ENCODE measurements at places on chromosomes 6 and 20.

GRCh38 chr6:151118461-151119123 is 121.2 kb upstream of the AKAP12 start:
- no peak for DNase-seq

GRCh38 chr6:106060167-106060566 is 26.0 kb upstream of the PRDM1 start:
- no peak for DNase-seq

DNA sequence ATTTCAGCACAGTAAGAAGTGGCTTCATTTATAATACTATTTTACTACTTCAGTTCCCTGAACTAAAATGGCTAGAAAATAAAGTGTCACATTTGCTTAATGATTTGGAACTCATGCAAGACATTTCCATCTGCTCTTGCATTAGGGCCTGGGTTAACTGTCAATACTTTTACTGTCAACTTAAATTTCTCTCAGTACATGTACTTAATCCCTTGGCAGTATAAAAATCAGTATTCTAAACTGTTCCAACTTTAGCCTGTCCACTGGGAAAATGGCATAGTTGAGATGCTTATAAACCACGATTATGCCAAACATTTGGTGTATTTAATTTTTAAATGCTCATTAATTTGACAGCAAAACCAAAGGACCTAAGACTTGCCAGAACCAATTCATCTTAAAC is 154.5 kb downstream of the ASCC3 start:
- DNase-seq: no peak

DNA sequence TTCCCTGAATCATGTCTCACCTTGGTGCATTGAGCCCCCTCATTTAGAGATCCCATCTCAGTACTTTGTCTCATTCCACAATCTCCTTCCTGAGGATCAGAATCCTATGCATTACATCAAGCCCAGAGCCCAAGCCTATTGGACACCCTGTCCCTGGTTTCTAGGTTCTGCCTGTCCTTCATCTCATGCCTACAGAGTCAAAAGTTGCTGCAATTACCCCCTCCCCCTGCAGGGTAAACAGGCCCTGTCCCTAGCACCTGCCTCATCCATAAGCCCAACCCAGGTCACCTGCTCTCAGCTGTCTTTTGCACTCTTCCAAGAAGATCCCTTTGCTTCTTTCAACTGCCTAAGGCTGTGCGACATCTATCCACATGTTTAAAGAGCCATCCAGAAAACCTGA is 93.9 kb downstream of the SPTLC3 start:
- no peak for DNase-seq

GRCh38 chr20:57693002-57693582 is 16.7 kb downstream of the PMEPA1 start:
- DNase-seq: no peak

DNA sequence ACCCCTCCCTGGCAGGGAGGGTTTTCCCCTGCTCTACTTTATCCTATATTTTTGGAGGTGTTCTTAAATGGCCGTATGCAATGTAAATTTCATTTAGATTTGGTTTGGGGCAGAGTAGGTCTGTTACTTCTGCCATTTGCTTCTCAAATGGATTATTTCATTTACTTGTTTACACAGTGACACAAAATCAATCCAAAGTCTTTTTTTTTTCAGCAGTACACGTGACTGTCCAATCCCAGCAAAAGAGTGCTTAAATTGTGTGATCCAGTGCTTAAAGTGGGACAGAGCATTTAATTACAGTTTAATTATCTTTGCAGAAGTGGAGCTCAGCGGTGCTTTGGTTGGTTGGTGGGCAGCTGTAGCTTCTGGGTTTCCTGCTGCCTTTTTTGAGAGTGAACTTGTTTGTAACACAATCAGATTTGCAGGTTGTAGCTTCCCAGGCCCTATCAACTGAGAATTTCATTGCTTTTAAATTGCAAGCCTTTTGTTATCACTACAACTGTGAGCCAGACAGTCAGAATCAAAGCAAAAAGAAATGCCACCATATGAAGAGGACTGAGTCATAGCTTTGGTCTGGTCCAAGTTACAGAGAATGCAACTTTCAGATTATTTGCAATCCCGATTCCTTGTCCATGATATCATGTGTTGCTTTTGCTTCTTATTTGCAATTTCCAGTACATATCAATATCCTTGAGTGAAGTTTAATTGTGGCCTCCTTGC is 216.9 kb downstream of the DOK5 start:
- DNase-seq: no peak

DNA sequence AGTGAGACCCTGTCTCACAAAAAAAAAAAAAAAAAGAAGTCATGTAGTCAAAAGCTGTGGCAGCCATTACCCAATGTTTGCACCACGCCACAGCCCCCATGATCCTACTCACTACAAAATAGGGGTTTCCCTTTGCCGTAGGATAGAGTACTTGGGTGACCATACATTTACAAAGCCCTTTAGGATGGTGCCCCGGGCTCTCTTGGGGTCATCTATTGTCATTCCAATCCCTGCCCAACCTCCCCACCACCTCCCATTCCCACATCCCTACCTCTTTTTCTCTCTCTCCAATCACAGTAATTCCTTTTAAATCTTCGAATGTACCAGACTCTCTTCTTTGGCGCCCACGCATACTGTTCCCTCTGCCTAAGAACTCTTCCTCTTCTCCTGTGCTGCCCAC is 74.6 kb downstream of the KIAA0319 start:
- DNase-seq: no peak

- no peak for DNase-seq
Measured at GRCh38 chr6:155440398-155441111, 15.1 kb downstream of the NOX3 start.

GRCh38 chr6:129866256-129866655 is 5.1 kb upstream of the TMEM244 start:
- no peak for DNase-seq

DNA sequence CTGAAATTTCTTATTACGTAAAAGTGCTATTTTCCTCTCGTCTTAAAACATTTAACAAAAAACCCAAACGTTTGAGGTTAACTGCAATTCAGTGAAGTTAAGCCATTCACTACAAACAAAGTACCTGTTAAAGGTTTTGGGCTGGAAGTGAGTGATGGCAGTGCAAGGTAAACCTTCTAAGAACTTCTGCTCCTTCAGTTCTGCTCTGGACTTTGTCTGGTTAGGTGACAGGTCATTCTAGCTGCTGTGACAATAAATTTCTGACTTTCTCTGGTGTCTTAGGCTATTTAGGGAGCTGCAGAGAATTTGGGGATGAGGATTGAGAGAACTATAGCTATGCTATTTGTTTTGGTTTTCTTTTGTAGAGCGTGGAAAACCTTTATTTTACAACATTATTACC is 36.5 kb upstream of the NEDD9 start:
- no peak for DNase-seq

DNA sequence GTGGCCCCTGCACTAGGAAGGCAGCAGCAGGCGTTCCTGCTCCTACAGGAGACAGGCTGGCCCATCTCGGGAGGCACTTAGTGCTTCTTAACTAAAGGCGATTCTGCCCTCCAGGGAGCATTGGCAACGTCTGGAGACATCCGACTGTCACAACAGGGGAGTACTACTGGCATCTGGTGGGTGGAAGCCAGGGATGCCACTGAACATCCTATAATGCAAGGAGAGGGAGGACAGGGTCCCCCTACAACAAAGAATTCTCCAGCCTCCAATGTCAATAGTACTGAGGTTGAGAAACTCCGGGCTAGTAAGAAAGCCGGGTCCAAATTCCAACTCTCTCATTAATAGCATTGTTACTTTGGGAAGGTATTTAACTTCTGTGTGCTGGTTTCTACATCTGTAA is 119.4 kb upstream of the ARMC2 start:
- DNase-seq: no peak

GRCh38 chr6:43454290-43454695 is 1.1 kb downstream of the DLK2 start:
- peak; percentile 36 for DNase-seq

DNA sequence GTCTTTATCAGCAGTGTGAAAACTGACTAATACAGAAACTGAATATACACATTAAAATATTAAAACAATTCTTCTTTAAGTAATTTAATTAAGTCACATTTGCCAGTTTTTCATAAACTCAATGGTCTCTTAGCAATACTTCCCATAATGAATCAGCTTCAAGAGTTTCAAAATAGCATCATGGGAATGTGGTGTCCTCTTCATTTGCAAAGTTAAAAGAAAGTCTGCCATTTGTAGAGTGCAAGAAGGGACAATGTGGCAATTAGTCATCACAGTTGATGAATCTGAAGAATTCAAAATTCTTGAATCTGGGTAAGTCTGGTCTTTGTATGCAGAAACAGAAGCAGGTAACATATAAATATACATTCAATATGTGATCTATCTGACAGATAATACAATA is 38.7 kb downstream of the SYNE1 start:
- no peak for DNase-seq

DNA sequence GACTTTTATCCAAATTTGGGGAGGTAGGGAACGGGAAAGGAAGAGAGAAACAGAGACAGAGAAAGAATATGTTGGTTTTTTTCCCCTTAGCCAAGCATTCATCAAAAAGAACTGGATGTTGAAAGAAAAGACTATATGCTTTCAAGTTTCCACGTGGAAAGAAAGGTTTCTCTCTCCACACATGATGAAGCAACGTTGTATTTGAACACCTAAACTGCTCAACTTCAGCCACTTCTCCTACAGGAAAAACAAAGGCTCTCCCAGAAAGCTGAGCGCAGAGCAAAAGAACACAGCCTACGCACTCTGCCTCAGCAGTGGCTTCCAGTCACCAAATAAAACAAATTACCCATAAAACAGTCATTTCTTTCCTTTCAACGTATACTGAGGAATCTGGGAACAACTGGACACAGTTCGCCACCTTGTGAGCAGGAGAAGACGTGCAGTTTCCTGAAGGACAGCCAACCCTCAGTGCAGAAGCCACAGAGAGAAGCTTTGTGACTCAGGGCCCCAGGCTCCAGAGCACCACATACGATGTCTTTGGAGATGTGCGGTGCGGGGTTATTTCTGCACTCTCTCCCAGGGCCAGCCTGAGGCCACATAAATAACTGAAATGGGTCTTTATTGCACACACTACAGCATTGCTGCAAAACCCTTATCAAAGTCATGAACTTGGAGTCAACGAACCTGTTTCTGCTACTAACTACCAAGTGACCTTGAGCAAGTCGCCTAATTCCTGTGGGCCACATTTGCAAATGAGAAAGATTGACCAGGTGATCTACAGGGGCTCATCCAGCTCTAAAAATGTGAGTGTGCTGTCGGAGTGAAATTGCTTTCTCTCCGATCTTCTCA is 10.1 kb downstream of the IL17F start:
- DNase-seq: no peak

- no peak for DNase-seq
Measured at GRCh38 chr6:46015119-46015968, at the start of gene CLIC5. Gene CLIC5 (minus strand): TSS chr6:46015860. CDS start chr6:46015542, 318 bp downstream.

DNA sequence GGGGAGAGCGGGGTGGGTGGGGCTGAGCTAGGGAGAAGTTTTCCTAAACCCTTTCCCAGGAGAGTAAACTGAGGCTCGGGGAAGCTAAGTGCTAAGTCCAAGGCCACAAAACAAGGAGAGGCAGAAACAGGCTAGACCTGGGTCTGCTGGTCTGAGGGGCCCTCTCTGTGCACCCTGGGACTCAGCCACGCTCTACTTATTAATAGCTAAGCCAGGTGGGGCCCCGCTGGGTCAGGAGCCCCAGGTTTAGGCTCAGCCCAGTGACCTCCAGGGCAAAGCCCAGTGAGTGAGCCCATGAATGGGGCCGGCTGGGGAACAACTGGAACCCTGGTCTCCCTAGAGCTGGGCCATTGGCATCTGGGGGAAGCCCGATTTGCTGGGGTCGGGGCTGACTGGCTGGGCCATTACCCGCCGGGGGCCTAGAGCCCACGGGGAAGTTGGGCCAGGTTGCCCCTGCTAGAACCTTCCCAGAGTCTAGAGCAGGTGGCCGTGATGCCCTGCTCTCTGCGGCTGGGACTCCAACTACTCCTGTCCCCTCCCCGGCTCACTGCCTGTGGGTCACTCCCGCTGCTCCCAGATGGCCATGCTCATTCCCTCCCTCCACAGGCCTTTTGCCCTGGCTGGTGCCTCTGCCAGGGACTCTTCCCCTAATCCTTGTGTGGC is 24.1 kb upstream of the NOL4L start:
- DNase-seq: no peak

GRCh38 chr6:125547381-125547780 is 202.1 kb upstream of the HEY2 start:
- DNase-seq: no peak

DNA sequence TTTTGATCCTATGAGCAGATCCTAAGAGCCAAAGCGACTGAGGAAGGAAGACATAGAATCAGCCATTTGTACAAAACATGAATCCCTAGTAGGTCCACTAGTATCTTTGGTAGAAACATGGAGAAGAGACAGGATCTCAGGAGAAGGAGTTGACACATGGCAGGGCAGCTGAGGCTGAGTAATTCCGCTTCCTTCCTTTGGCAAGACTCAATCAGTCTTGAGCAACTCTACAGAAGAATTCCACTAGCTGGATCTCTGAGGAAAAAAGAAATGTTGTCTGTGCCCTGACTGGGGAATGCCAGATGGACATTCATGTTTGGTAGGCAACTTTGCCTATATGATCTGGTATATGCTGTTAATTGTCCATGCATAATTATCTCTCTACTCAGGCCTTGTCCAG is 35.3 kb downstream of the ESR1 start:
- no peak for DNase-seq

DNA sequence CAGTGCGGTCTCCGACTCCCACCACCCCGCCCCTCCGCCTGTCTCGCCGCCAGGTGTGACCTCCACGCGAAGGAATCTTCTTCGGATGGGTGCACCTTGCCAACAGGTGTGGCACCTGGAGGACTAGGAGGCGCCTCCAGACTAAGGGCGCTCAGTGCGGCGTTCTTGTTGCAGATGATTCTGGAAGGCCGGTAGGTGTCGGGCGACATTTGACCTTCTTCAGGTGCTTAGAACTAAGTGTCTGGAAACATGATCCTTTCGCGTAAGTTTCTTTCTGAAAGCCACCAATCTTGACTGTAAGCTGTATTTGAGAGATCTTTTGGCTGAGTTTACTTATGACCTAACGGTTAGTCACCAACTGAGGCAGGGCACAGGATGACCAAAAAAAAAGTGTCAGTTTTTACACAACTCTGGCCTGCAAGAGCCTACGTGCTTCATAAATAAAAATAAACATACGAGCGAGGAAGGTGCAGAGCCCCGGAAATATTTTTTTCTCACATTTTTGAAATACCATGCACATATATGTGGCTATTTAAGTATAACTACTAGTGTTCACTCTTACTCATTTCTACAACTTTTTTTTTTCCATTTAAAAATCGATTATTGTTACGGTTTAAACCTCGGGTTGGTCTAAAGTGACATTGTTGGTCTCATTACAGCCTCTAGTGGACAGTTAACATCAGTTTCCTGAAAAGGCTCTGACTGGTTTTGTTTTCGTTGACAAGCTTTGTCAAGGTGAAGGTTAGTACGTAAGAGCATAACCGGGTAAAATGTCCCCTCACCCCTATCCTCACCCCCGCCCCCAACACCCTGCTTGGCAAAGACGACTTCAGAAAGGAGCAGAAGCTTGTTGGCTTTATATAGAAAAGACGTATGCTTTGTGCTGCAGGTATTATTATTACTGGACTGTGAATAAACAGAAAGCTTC is 1.6 kb upstream of the ATXN1 start:
- DNase-seq: peak; percentile 14

- no peak for DNase-seq
Measured at GRCh38 chr20:11403711-11404110, 514.0 kb upstream of the BTBD3 start.

GRCh38 chr6:498795-499231 is 107.3 kb downstream of the IRF4 start:
- no peak for DNase-seq
